ENCODE measurements at places on chromosomes 4 and X.

GRCh38 chr4:61251129-61251528 lies 51.0 kb downstream of the ADGRL3 start:
- DNase-seq = peak; percentile 27

- DNase-seq = no peak
Observed at GRCh38 chrX:3299636-3300035, 46.8 kb downstream of the MXRA5 start.

DNA sequence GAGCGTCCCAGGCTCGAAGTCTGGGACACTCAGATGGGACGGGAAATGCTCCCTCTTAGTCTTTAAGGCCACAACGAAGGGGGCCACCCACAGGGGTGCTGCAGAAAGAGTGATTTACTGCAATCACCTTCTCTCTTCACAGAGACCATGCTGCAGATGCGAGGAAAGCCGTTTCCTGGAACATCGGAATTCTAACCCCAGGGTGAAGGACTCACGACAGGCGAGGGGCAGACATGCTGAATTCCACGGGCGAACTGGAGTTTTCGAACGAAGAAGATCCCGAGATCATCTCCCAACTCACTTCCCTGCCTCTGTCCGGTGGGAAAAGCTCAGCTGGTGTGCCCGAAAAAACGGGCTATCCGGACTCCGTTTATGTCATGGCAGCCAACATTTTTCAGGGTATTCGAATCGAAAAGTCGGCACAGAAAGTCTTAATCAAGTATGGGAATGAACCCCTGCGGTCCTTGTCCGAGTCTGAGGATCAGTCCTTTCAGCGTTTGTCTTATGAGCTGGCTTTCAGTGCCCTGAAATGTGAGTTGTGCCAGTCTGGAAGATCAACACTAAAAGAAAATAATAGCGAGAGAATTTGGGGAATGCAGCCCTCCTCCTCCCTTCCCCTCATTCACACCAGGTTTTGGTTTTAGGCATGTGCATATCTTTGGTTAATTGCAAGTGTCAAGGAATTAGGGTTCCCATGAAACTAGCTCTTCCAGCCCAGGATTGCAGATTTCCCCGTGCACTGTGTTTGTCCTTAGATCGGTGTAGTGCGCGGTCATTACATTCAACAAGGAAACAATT lies 905 bp downstream of the NSUN7 start:
- DNase-seq = no peak

DNA sequence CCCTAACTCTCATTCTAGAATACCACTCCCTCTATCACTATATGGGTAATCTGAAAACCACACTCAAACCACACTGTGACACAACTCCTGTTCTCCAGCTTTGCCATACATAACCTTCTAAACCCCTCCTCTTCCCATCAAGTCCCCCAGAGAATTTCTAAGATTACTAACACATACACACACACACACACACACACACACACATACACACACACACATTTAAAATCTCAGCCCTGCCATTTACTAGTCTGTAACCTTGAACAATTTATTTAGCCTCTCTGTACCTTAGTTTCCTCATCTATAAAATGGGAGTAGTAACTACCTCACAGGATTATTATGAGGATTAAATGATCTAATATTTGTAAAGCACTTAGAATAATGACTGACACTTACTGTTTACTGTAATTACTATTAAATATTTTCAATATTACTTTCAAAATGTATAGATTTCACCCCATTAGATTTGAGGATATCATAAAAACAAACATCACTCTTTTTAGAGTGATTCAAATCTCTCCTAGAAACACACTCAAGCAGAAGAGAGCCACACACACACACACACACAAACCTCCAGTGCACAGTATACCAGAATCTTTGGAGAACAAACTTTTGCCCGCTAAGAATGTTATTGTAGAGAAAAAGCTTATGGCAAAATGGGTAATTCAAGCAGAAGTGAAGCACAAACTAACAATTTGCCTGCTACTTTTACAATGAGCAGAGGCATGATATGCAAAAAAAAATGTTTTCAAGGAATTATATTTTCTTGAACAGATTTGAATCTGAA lies 3.8 kb downstream of the ANKRD50 start:
- no peak for DNase-seq

GRCh38 chr4:73525611-73526010 lies 44.1 kb downstream of the AFM start:
- no peak for DNase-seq
